ENCODE measurements at places on chromosomes 6 and 20. TPM values are rescaled to one million over a fixed set of nuclear protein-coding genes. Genes with fewer than 3 reads are reported as not detected.

VNN1 gene
- 0.19 TPM for total RNA-seq

POM121L2 gene
- not detected for total RNA-seq

KCNS1 gene
- not detected for total RNA-seq

SAMD3 gene
- total RNA-seq = 7.3 TPM

CGA gene
- not detected for total RNA-seq

GPX5 gene
- total RNA-seq = not detected

PNLDC1 gene
- total RNA-seq = not detected

HLA-DMA gene
- 0.79 TPM for total RNA-seq

SLA2 gene
- not detected for total RNA-seq

HFE gene
- total RNA-seq = 16.8 TPM

SLC35F1 gene
- not detected for total RNA-seq
